Activated CD4-positive, alpha-beta memory T cell treated with anti-CD3 and anti-CD28 coated beads for 36 hours (primary cell): ENCODE measurements at places on chromosomes 4 and X. TPM values are rescaled to one million over a fixed set of nuclear protein-coding genes. Genes with fewer than 3 reads are reported as not detected.

DNA sequence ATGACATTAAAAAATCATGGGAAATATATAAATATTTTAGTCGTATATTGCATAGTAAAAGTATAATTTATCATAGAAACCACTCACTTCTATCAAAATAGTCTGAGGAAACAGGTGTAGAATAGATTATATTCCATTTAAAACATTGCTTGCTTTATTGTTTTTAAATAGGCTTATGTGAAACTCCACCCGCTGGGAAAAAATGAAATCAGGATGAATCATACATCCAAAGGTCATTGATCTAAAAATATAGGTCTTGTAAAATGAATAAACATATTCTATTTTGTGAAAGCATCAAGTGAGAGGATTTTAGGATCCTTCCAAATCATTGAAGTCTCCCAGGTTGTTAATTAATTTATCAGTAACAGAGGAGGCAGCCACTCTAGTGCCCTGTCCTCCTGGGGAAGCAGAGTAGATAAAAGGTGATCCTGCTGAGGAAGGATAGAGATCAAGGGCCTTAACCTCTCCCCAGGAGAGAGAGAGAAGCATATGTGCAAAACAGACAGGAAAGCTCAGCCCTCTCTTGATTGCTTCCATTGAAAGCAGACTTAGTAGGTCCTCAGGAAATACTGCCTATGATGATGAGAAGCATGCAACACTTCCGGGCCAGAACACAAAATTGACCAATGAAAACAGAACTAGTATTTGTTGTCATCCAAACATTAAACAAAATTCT is 96.8 kb upstream of the MAP9 start:
- no peak overlapping the region for H3K27ac ChIP-seq
- H3K4me1 ChIP-seq: no peaks in the 10 kb centered on the region
- peaks cover 1% of the 10 kb centered on the region for H3K27me3 ChIP-seq

DNA sequence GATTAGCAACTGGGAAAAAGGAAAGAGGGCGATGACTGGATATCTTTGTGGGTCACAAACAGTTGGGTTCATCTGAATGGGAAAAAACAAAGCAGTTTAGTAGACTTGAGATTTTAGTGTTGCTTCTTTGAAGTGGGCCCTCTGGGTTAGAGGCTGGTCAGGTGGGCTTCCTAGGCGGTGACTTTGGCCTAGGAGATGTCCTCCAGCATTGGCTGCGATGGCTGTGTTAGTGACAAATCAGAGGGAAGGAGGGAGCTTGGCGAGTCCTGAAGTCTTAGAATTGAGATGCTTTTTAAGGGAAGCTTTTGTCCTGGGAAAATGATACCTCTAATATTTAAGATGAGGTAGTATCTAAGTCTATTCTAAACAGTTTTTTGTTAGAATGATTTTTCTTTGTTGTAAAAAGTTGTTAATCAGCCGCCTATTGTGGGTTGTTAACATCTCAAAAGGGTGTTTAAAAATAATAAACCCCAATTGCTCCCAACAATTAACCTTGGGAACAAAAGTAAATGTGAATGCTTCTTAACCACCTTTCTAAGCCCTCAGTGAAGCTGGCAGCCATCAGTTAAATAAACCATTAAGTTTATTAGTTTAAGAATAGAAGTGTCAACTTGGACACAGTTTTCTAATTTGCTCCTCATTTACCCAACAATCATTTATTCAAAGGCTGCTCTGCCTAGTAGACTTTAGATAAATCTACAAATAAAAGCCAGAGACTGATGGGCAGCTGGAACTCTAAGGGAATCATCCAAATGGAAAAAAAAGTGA is 31.7 kb downstream of the DLG3 start:
- H3K36me3 ChIP-seq: peaks cover 2% of the 10 kb centered on the region
- H3K4me3 ChIP-seq: no peak overlapping the region
- DNase-seq: no peak

DNA sequence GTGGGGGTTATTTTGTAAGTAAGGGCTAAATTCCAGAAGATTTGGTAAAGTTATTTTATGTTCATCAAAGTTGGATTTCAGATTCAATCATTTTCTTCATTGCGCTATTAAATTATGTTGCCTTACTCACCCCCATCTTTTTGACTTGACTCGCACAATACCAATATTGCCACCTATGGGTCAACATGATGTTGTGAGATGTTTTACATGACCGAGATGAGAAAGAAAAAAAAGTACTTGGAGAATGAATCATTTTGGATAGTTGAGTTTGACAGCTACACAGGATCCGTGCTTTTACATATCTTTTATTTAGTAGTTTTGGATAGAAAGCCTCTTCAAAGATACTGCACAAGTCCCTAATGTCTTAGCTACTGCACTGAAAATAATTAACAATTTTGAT is 224.2 kb upstream of the EMCN start:
- H3K27ac ChIP-seq: no peak overlapping the region
- peaks cover 1% of the 10 kb centered on the region for H3K27me3 ChIP-seq
- no peaks in the 10 kb centered on the region for H3K36me3 ChIP-seq
- no peaks in the 10 kb centered on the region for H3K4me1 ChIP-seq
- no peak for DNase-seq

DNA sequence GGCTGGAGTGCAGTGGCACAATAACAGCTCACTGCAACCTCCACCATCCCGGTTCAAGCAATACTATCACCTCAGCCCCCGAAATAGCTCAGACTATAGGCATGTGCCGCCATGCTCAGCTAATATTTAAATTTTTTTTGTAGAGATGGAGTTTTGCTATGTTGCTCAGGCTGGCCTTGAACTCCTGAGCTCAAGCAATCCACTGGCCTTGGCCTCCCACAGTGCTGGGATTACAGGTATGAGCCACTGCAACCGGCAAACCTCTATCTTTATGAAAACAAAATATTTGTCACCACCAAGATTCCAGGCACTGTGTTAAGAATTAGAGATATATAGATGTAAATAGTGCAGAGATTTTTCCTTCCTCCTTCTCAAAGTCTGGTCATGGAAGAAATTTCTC is 232.5 kb downstream of the ANKRD50 start:
- H3K36me3 ChIP-seq: no peaks in the 10 kb centered on the region
- no peaks in the 10 kb centered on the region for H3K27me3 ChIP-seq
- H3K27ac ChIP-seq: no peak overlapping the region
- H3K4me1 ChIP-seq: no peaks in the 10 kb centered on the region

GRCh38 chr4:54493862-54494261 is 163.9 kb upstream of the KIT start:
- H3K36me3 ChIP-seq: no peaks in the 10 kb centered on the region
- H3K4me1 ChIP-seq: no peaks in the 10 kb centered on the region
- DNase-seq: no peak
- no peak overlapping the region for H3K27ac ChIP-seq
- H3K27me3 ChIP-seq: peaks cover 3% of the 10 kb centered on the region

- H3K36me3 ChIP-seq: no peaks in the 10 kb centered on the region
- no peaks in the 10 kb centered on the region for H3K27me3 ChIP-seq
- DNase-seq: no peak
- peaks cover 4% of the 10 kb centered on the region for H3K4me1 ChIP-seq
- no peak overlapping the region for H3K4me3 ChIP-seq
These were observed 5.0 kb upstream of the TMEM164 start for GRCh38 chrX:109997786-109998452.

DNA sequence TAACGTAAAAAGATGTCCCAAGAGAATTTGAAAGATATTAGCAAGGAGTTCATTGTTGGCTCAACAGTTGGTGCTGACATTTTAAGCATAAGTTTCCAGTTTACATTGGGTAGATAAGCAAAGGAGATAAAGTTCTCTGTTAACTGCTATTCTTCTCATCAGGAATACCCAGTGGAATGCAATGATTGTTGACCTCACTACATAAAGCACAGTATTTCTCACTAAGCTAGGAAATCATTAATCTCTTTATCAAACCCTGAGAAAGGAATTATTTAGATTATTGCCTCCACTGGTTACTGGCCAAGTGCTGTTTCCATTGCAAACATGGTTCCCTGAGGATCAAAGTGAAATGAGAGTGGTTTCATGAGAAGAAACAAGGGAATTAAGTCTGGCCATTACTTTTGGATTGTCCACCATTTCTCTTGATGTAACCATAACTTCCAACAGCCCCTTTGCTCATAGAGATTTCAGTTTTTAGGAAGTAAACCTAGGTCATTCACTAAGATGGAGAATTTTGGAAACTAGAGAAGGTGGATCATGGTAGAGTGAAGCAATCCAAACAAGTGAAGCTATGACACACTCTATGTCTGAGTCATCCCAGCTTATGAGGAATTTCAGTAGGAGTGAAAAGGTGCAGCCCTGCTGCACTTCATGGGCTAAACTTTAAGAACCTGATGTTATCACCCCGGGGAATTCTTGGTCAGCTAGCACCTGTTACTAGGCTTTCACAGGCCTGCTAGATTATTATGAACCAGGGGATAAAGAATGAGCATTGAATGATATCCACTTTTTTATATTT is 163.4 kb downstream of the AREG start:
- H3K36me3 ChIP-seq: no peaks in the 10 kb centered on the region
- no peak overlapping the region for H3K4me3 ChIP-seq
- H3K27ac ChIP-seq: no peak overlapping the region
- H3K27me3 ChIP-seq: no peaks in the 10 kb centered on the region
- DNase-seq: no peak

- H3K27me3 ChIP-seq: no peaks in the 10 kb centered on the region
- no peaks in the 10 kb centered on the region for H3K4me1 ChIP-seq
- H3K36me3 ChIP-seq: no peaks in the 10 kb centered on the region
- no peak overlapping the region for H3K27ac ChIP-seq
- no peak overlapping the region for H3K4me3 ChIP-seq
These were observed 147.6 kb downstream of the FSTL5 start for GRCh38 chr4:162016219-162016618.

EMCN gene
- total RNA-seq: not detected

CDX4 gene
- not detected for total RNA-seq
